Stimulated activated CD8-positive, alpha-beta memory T cell treated with anti-CD3 and anti-CD28 coated beads, Interleukin-4, amount 100 ng/mL, for 1 hour (primary cell): ENCODE measurements at places on chromosomes 5 and 9.

DNA sequence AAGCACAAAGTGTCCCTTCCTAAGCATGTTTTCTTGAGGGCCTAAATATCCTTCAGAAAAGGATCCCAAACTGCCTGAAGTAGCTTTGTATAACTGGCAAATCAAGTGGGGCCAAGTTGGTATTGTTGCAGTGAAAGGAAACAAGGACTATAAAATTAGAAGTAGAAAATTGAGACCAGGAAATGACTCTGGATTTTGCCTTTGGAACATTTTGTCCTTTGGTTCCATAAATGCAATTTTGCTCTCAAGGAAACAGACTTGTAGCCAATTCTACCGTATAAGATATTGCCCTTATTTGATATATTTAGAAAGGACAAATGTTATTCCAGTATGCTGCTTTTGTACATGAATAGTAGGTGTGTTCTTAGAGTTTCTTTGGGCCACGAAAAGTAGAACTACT is 34.4 kb downstream of the RABGAP1 start:
- no peak for DNase-seq

DNA sequence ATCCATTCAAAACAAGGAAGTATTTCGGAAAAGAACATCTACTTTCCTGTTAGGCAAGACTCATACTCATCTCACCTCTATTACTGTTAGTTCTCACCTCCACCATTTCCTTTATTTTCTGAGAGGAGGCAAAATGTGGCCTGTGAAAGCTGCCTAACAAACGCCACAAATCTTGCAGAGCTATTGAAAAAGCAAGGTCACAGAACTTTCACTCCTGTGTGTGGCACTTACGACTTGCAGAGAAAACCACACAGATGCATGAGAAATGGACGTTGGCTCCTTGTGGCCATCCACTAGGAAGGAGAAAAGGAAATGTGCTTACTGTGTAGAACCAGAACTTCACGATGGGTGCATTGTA is 195.8 kb upstream of the KLF9 start:
- no peak for DNase-seq

DNA sequence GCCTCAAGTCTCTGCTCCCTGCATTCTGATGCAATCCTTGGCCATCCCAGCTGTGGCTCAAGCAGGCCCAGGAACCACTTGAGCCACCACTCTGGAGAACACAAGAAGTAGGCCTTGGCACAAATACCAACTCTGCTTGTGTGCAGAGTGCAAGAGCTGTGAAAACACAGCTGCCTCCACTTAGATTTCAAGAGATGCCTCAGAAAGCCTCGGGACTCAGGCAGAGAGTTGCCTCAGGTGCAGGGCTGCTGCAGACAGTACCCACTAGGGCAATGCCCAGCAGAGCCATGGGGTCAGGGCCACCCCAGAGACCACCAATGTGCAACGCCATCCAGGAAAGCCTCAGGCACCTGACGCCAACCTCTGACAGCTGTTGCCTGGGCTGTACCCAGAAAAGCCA is 82.4 kb downstream of the FREM1 start:
- no peak for DNase-seq

- no peak for DNase-seq
These were observed 173.9 kb downstream of the HSPA4 start for GRCh38 chr5:133225671-133226152.

DNA sequence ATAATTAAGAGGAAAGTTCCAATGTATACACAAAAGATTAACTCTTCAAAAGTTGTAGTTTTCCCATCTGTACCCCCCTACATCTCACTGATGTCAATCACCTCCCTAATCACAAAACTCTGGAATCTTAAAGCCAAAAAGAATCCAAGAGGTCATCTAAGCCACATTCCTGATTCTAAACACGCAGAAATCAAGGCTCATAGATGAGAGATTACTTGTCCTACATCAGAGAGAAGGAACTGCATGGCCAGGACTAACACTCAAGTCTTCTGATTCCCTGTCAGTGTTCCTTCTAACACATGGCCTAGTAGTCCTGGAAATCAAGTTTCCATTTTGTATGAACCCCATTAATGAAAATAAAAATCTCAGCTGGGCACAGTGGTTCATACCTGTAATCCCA is 58.7 kb downstream of the MAPKAP1 start:
- DNase-seq, result no peak

GRCh38 chr5:94903726-94904125 is 285.3 kb downstream of the SLF1 start:
- DNase-seq, result no peak

GRCh38 chr5:73619606-73620333 is 6.2 kb upstream of the ARHGEF28 start:
- no peak for DNase-seq

DNA sequence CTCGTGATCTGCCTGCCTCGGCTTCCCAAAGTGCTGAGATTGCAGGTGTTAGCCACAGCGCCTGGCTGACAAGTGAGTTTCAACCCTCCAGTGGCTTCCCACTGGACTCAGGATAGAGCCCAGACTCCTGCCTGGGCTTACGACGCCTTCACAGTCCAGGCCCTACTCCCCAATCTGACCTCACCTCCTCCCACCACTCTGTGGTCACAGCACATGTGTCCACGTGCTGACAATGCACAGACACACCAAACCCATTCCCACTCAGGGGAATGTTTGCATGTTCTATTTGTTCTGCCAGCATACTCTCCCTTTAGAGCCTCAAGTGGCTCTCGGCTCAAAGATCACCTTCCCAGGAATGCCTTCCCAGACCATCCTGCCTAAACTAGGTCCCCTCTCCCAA is 31.1 kb upstream of the TRIM14 start:
- DNase-seq, result no peak

DNA sequence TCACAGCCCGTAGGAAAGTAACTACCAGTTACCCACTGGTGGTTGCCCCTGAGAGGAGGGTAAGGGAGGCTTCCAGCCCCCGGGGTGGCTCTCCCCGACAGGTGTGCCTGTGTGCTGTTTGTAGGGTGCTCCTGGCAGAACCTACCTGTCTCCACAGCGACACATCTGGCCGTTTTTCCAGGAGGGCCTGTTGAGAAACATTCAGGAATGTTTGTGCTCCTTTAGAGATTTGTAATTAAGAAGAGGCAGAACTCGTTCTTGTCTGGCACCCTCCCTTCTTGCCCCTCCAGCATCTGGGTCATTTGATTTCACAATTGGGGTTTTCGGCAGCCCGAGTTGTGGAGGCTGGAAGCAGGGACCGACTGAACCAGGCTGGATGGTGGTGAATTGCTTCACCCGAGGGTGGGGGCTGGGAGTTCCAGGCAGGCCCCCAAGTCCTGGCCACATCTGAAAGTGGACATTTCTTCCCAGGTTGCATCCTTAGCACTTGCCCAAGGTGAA is 74.2 kb downstream of the WWC1 start:
- DNase-seq, result no peak

DNA sequence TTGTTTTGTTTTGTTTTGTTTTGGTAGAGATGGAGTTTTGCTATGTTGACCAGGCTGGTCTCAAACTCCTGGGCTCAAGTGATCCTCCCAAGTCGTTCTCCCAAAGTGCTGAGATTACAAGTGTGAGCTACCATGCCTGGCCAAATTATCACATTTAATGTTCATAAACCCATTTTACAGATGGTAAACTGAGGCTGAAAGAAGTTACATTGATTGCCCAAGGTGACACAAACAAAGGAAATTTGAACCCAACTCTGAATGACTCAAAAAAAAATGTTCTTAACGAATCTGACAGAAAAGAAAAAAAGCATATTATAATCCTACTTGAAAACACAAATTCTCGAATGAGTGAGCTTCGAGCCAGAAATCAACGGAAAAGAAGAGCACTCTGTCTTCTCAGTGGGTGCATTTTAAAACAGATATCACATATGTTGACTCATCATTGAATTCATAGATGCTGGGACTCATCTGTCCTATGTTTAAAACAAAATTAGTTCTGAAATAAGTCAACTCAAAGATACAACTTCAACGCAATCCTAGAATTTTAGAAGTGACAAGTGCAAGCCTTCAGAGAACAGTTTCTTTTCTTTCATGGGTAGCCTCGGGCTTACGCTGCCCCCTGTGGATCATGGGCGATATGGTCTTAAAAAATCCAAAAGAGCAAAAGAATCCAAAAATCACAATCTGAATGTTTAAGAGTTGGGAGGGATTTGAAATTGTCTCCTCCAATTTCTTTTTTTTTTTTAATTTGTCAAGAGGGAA is 28.4 kb downstream of the TIMD4 start:
- DNase-seq, result peak; percentile 12

GRCh38 chr5:109645707-109646192 is 44.0 kb upstream of the MAN2A1 start:
- no peak for DNase-seq
